Stimulated activated CD4-positive, alpha-beta T cell treated with anti-CD3 and anti-CD28 coated beads, Interleukin-15, amount 100 ng/mL, for 1 hour (primary cell): ENCODE measurements at places on chromosomes 1 and 21.

DNA sequence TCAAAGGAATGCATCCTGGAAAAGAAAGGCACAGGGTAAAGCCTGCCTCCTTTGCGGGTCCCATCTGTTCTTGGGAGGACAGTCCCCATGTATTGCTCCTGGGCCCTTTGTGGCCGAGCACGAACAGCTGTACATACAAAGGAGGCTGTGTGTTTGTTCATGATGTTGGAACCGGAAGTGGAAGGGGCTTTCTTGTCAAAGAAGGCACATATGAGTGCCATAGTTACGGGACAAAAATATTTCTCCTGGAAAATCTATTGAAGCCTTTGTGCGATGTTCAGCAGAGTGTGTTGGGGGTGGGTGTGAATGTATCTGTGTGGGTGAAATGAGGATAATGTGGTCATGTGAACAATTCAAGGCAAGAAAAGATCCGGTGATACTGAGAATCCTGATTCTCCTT is 297.6 kb downstream of the DISC1 start:
- DNase-seq: no peak

DNA sequence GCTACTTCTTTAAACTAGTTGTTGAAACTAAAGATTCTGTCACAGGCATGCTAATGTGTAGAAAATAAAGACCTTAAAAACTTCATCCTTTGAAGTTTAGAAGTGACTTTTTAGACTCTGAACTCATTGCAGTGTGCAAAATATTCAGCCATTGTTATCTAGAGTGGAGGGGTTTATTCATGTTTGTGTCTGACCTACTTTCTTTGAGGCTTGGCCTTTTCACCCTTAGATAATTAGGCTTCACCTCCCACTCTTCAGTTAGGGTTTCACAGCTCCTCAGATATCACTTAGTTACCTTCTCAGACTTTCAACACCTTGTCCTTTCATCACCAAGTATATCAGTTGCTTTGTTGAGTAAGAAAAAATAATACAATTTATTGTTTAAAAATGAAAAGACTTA is 75.9 kb downstream of the IVNS1ABP start:
- no peak for DNase-seq

DNA sequence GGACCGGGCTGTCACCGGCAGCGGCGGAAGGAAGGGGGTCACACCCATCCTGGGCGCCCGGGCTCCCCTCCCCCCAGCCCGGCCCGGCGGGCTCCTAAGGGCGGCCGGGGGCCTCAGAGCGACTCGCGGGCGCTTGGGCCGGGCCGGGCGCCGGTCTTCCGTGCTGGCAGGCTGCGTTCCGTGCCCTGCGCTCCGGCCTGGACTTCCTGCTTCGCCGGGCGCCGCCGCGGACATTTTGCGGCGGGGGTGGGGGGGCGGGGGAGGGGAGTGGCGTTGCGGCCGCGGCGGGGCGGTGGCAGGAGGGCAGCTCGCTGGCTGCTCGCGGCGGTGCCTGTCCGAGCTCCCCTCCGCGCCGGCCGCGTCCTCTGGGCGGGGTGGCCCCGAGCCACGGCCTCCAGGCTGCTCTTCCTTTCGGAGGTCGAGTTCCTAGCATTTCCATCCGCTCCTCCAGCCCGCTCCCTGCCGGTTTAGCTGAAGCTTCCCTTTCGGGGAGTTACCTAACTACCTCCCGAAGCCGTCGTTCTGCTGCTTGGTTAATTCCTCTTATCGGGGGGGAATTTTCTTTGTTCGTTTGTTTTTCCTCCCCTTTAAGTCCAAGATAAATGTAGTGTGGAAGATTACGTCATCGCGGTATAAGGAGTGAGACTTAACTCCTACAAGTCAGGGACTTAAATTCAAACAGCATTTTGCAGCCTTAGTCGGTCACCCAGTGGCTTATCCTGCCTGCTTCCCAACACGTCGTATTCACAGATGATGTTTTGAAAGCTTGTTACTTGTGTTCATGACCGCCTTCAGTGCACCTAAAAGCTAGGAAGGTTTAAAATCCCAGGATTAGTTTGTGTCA is 730 bp downstream of the CDC42 start:
- peak; percentile 14 for DNase-seq

DNA sequence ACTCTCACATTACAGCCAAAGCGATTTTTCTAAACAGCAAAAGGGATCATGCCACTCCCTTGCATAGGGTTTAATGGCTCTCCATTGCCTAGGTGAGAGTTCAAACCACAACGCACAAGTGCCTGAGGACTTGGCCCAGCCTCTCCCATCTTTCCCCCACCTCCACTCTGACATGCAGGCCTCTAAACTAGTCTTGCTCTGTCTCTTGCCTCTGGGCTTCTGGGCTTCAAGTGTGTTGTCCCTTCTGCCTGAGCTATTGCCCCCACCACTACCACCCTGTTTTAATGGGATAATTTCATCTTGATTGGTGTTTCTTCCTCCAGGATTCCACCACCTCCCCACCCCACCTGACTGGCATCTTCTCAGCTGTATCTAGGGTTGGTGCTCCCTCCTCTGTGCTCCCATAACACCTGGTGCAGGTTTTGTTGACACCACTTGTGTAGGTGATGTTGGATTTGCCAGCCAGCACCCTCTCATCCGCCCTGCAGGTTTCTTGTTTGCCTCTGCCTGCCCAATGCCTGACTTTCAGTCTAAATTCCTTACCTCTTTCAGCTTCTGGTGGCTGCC is 2.7 kb upstream of the ZBTB21 start:
- no peak for DNase-seq

- no peak for DNase-seq
Measured at GRCh38 chr1:230568008-230568407, 74.3 kb upstream of the COG2 start.

DNA sequence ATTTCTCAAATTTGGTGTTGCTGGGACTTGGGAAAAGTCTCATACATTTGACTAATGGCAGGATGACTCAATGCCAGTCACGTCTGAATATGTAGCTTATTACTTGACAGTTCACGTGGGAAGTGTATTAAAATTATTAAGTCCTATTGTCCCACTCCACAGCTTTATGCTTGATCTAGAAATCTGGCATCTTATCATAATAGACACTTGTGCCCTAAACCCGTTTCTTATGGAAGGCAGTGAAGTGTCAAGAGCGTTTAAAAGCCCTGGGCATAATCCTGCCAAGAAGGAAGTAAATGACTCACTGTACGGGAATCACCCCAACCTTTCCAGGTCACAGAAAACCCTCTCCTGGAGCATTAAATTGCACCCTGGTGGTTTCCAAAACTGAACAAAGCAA is 207.4 kb downstream of the APP start:
- DNase-seq: no peak

DNA sequence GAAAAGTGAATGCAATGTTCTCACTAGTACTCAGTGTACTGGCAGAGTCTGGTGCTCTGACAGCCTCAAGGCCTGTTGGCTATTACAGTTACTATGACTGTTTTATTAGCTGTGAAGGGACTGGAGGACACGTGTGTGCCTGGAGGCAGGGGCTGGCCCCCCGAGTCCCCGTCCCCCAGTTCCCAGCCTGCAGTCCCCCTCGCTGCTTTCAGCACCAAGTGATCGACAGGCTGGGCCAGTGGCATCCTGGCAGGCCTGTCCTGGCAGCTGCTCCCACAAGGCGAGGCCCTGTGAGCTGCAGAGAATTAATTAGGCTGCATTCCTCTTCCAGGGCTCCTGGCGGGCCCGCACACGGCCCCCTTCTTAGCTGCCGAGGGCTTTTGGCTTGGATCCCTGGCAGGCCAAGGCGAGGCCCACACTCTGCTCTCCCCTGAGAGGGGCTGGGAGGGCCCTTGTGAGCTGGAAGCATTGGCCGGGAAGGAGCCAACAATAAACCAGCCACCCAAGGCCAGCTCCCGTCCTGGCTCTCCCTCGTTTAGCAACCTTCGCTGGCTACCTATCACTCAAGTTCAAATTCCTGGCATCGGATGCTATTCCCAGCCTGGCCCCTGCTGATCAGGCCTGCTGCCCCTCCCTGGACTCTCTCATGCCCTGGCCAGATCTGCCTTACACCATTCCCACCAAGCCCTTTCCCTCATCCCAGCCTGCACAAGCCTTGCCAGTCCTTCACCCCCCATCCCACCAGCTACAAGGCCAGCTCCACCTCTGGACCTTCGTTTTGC is 9.8 kb downstream of the EDN2 start:
- no peak for DNase-seq

DNA sequence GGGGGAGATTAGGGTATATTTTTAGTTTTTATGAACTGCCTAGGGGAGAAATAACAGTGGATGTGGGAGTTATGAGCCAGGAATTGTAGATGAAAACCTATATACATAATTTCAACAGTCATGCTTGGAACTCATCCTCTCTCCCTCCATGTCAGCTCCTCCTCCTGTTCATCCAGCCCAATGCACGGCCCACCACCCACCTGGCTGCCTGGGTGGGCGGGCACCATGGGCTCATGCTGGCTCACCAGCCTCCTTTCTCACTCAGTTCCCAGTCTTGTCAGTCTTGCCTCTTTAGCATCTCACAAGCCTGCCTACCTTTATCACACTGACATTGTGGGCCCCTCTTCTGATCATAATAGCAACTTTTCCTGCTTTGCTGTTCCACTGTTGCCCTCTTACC is 336.0 kb downstream of the DISC1 start:
- no peak for DNase-seq
